ENCODE measurements at places on chromosomes 6 and 20.

GRCh38 chr6:29295181-29295585 lies 6.3 kb upstream of the OR14J1 start:
- no peaks in the 10 kb centered on the region for H3K4me1 ChIP-seq
- no peak overlapping the region for H3K4me3 ChIP-seq
- DNase-seq: no peak
- H3K27me3 ChIP-seq: no peaks in the 10 kb centered on the region
- H3K36me3 ChIP-seq: no peaks in the 10 kb centered on the region

GRCh38 chr6:118903691-118904090 lies 9.7 kb downstream of the ASF1A start:
- H3K36me3 ChIP-seq: peaks cover 22% of the 10 kb centered on the region
- no peaks in the 10 kb centered on the region for H3K27me3 ChIP-seq
- no peak overlapping the region for H3K4me3 ChIP-seq
- no peak for DNase-seq
- H3K27ac ChIP-seq: no peak overlapping the region
- H3K4me1 ChIP-seq: peaks cover 33% of the 10 kb centered on the region

DNA sequence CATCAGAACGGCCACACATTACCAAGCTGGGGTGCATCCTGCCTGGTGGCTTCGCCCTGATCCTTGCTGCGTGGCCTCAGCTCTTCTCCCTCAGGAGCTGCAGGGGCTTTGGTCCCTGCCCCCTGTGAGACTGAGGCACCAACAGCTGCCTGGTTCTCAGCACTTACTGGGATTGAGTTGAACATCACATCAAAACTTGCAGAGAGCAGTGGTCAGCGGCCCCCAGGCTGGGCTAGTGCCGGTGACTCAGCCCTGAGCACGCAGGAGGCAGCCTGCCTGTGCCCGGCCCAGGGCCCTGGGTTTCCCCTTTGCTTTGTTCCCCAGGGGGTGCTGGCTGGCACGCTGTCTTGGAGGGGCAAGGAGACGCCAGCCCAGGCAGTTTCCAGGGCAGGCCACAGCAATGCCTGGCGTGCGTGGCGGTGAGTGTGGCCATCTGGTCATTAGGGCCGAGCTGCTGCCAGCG lies 63.3 kb downstream of the DLL1 start:
- H3K27me3 ChIP-seq: no peaks in the 10 kb centered on the region
- peaks cover 3% of the 10 kb centered on the region for H3K4me1 ChIP-seq
- no peak overlapping the region for H3K27ac ChIP-seq
- no peaks in the 10 kb centered on the region for H3K36me3 ChIP-seq
- no peak for DNase-seq

DNA sequence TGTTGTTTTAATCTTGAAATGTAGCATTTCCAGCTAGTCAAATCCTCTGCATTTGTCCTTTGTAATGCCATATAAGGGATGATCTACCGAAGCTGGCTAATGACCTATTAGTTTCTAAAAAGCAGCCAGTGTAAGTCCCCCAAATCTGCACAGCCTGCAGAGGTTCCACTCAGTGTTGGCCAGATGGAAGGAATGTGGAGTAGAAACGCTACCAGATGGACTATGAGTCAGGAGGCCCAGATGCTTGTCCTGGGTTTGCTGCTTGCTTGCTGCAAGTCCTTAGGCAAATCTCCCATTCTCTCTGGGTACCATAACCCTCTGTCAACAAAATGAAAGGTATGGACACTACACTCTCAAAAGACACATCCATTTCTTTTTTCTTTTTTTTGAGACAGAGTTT lies 149.8 kb downstream of the BTBD9 start:
- no peaks in the 10 kb centered on the region for H3K27me3 ChIP-seq
- no peak for DNase-seq
- H3K4me3 ChIP-seq: no peak overlapping the region
- H3K4me1 ChIP-seq: no peaks in the 10 kb centered on the region
- no peaks in the 10 kb centered on the region for H3K36me3 ChIP-seq
- H3K27ac ChIP-seq: no peak overlapping the region

GRCh38 chr6:6164367-6164766 lies 156.1 kb downstream of the F13A1 start:
- no peaks in the 10 kb centered on the region for H3K36me3 ChIP-seq
- H3K4me1 ChIP-seq: no peaks in the 10 kb centered on the region
- no peak for DNase-seq
- no peak overlapping the region for H3K27ac ChIP-seq
- no peaks in the 10 kb centered on the region for H3K27me3 ChIP-seq
- no peak overlapping the region for H3K4me3 ChIP-seq

GRCh38 chr6:20915156-20915555 lies 380.9 kb downstream of the CDKAL1 start:
- no peaks in the 10 kb centered on the region for H3K36me3 ChIP-seq
- no peak overlapping the region for H3K27ac ChIP-seq
- no peak overlapping the region for H3K4me3 ChIP-seq
- no peak for DNase-seq

DNA sequence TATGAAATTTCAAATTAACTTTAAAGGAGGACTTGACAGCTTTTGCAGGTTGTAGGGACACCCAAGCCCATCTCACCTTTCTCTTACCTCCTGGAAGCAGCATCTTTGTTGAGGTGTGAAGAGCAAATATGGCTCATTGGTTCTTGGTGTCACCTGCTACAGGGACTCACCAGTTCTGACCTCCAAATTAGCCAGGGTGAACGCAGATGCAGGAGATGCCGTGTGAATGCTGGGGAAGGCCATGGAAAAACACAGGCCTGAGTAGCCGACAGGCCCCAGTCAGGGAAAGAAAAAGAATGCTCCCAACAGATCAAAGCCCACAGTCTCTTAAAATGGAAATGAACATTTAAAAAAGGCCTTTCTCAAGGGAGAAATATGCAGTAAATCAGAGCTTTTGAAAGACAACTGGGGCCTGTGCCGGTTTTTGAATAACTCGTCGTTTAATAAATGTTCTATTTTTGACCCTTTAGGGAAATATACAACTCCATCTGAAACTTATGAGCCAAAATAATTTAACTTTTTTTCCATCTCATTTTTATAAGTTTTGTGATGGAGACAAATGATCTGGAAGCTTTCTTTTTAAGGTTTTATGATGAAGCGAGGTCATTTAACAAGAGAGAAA lies 167.5 kb downstream of the CD83 start:
- no peaks in the 10 kb centered on the region for H3K36me3 ChIP-seq
- H3K27ac ChIP-seq: no peak overlapping the region
- no peak for DNase-seq
- H3K4me3 ChIP-seq: no peak overlapping the region
- no peaks in the 10 kb centered on the region for H3K4me1 ChIP-seq

GRCh38 chr20:55974491-55975202 lies 30.7 kb downstream of the CBLN4 start:
- no peaks in the 10 kb centered on the region for H3K4me1 ChIP-seq
- no peaks in the 10 kb centered on the region for H3K36me3 ChIP-seq
- H3K4me3 ChIP-seq: no peak overlapping the region

DNA sequence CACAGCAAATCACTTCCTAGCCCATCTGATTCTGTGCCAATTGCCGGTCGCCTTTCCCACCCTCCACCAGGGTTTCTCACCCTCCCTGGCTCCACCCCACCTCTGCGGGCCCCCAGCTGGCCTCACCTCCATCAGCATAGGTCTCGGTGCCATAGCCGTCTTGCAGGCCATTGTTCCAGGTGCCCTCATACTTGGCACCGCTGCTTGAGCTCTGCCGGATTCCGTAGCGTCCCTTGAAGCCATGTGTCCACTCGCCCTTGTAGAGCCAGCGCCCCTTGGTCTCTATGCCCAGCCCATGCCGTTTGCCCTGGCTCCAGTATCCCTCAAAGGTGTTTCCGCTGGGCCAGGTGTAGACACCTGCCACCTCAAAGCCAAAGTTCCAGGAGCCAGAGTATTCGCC lies 787 bp downstream of the JPH2 start:
- H3K4me1 ChIP-seq: no peaks in the 10 kb centered on the region
- H3K36me3 ChIP-seq: no peaks in the 10 kb centered on the region
- no peaks in the 10 kb centered on the region for H3K27me3 ChIP-seq
- DNase-seq: no peak

DNA sequence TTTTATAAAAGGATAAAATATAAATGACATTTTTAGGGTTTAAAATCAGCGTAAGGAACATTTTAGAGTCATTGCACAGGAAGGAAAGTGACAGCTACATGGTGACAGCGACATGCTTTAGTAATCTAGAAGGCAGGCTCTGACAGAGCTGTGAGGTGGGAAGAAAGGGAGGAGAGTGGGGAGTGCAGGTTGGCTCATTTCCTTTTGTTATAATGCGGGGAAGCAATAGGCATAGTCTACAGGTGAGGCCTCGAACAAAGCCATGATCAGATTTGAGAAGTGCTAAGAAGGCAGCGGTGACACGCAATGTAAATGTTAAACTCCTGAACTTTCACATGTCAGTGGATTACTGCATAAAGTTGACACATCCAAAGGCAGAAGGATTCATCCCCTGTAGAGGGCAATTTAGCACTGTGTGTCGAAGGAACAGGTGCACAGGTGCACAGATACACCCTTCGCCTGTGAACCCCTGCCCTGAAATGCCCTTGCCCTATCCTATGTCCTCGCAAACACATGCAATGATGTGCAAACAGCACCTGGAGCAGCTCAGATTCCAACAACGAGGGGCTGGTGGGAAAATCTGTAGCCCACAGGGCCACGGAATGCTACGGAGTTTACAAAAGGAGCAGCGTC lies 32.4 kb upstream of the SMOC2 start:
- no peaks in the 10 kb centered on the region for H3K27me3 ChIP-seq
- no peak for DNase-seq
- H3K4me3 ChIP-seq: no peak overlapping the region
- no peak overlapping the region for H3K27ac ChIP-seq
- no peaks in the 10 kb centered on the region for H3K4me1 ChIP-seq

Measured in naive thymus-derived CD4-positive, alpha-beta T cell (primary cell).